ENCODE measurements at places on chromosomes 5 and 9.
A peak's percentile ranks its signal among the peaks of the same experiment; 100 is the strongest.

DNA sequence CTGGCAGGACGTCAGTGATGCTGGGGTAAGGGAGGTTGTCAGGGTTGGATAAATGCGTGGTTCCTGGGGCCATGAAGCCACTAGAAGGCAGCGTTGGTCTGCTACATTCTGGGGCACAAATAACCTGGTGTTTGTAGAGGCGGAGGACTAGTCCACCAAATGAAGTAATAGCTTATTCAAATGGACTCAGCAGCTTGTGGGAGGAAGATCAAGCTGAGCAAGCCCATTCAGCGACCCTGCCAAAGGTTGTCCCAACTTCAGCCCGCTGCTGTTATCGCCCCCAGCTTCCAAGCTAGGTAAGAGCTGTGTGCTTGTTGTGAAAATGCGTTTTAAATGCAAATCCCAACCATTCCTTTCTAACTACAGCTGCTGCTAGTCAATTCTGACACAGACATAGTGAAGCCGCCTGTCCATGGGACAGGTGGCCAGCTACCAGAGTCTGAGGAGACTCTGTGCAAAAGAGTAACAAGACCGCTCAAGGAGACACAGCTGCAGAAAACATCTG is 7.6 kb upstream of the FAM240B start:
- peak; percentile 25 for DNase-seq

DNA sequence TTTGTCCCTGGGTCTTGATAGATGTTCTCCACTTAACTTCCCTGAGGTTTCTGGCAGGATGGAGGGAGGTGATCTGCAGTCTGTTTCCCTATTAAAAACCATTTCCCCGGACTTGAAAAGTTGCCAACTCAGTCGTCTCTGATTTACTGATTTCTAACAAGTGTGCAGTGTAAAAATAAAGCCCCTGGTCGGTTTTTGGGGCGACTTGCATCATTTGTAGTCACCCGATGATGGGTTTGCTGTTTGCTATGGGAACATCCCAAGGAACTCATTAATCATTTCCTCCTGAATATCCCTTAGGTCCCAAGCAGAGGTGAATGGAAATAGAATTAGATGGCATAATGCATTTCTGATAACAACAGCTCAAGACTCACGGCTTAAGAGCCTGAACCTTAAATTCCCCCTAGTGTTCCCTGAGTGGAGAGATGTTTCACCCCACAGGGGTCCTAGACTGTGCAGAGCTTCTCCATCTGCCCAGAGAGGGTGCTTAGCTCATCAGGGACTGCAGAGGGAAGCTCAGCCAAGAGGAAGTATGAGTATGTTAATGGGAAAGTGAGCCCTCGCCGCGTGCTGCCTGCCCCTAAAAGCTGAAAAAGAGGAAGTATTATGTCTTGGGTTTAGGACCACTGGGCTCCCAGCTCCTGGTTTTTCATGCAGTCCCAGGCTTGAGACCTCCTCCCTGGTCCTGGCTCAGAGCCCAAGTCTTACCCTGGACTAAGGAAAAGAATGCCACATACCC is 115.1 kb upstream of the DAP start:
- no peak for DNase-seq

DNA sequence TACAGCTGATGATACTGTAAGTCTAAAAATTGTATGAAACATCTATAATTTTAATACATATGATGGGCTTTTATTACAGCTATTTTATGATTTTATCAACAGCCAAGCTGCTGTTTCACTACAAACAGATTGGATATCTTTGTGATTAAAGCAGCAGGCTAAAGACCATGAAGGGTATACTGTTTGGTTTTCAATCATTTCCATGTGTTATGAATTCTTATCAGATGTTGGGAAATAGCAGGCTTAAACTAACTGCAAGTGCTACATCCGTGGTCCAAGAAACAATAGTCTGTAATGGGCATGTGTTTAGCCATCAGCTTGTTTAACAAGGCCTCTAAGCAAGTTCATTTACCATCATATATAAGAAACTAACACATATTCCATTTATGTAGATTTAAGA is 107.5 kb downstream of the CWC27 start:
- no peak for DNase-seq

DNA sequence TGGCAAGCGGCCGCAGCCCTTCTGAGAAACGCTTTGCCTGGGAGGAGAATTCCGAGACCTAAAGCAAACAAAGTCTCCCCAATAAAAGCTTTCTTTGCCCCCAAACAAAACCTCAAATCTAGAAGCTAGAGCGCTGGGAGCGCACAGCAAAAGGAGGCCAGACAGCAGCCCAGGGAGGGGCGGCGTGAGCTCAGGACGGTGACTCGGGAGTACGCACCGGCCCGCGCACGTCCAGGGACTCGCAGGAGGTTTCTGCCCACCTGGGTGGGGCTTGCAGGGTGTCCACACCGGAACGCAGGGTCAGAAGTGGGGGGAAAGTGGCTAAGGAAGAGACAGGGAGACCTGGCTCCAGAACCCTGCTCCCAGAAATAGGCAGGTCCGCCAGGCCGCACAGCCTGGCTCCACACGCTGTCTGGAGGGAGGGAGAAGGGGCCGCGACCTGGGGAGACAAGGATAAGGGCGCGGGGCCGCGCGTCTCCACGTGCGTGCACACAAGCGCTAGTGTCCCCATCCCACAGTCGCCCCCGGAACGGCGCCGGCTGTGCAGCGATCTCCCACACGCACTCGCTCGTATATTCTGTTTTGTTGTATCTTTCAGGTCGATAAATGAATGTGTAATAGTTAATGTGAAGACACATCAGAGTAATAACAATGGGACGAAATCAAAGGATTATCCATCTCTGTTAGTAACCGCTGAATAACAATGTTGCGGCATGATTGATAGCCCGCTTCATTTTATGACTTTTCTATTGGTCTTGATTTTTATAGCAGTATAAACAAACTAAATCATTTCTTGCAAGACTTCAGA is 2.3 kb upstream of the OTP start:
- DNase-seq: no peak

GRCh38 chr5:179731791-179732411 is 721 bp upstream of the MAML1 start:
- no peak for DNase-seq

DNA sequence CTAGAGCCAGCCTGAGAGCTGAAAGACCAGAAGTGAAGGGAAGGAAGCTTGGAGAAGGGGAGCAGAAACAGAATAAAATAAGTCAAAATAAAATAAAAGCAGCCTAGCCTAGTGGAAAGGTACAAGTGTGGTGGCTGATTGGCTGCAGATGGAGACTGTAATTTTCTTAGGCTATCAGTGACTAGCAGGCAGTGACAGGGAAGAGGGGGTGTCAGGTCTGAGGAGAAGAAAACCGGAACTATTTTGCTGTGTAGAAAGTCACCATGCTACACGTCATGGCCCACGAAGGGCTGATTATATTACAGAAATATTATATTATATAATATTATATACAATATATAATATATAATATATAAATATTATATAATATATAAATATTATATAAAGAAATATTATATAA is 98.1 kb upstream of the TAF11L2 start:
- no peak for DNase-seq

DNA sequence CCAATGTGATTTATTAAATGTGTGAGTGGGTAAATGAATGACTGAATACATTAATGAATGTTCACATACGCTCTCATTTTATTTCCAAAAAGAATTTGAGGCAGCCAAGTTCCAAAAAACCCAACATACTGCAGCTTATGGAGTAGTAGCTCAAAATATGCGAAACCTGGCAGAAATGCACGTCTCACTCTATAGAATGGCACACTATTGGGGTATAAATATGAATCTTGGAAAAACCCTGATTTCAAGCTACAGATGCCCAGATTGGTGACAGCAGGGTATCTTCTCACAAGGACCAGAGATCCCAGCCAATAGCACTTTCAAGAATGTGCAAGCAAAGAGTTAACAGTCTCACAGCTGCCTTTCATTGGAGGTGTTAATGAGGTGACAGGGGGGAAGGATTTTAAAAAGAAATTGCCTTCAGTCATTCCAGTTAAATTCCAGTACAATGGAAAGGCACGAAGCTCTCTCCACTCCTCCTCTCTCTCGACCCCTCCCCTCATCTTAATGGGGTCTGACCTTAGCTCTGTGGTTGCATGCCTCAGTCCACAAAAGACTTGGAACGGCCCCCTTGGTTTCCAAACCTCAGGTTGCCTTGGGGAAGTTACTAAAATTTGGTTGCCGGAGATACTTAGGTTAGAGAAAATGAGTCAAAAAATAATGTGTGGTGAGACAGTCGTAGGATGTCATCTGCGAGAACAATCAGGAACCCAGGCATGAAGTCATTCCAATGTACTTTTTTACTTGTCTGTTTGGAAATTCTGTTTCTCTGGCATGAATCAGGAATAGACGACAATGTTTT is 307.4 kb downstream of the NFIB start:
- DNase-seq: no peak

- no peak for DNase-seq
Observed at GRCh38 chr5:111668477-111669414, 88.2 kb downstream of the NREP start.

GRCh38 chr5:168076561-168076991 is 214.9 kb upstream of the WWC1 start:
- no peak for DNase-seq

- no peak for DNase-seq
Observed at GRCh38 chr5:127585661-127586060, 63.2 kb upstream of the CTXN3 start.

GRCh38 chr9:126743041-126743440 is 61.8 kb upstream of the ZBTB43 start:
- DNase-seq: no peak

DNA sequence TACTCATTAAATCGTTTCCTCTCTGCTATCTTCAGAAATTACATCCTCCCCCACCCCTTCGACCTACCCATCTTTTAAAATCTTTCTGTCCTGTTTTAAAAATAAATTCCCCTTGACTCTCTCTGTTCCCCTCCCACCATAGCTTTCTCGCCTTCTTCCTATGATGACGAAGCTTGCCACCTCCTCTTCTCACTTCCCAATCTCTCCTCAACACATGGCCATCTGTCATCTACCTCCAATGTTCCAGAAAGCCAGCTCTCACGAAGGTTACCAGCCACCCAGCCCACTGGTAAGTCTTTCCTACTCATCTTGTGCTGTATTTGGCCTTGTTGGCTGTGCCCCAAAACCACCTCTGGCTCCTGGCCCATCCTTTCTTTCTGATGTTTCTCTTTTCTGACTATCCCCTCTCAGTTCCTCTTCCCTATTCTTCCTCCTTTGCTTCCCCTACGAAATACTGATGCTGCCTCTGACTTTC is 346.3 kb downstream of the ENC1 start:
- no peak for DNase-seq

DNA sequence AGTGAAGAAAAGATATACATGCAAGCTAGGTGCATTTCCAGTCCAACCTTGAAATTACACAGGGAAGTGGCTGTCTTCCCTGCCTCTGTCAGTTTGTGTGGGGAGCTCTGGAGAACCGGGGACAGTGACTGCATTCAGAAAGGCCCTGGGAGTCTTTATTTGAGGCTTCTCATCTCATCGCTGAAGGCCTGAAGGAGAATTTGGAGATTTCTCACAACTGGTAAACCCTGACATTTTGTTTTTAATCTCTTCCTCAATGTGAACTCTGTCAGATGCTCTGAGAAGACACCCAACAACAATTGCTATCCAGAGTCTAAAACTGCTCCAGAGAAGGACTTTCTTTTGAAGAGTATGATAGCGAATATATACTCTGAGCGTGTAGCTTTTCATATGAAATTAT is 33.0 kb downstream of the MACIR start:
- DNase-seq: no peak

DNA sequence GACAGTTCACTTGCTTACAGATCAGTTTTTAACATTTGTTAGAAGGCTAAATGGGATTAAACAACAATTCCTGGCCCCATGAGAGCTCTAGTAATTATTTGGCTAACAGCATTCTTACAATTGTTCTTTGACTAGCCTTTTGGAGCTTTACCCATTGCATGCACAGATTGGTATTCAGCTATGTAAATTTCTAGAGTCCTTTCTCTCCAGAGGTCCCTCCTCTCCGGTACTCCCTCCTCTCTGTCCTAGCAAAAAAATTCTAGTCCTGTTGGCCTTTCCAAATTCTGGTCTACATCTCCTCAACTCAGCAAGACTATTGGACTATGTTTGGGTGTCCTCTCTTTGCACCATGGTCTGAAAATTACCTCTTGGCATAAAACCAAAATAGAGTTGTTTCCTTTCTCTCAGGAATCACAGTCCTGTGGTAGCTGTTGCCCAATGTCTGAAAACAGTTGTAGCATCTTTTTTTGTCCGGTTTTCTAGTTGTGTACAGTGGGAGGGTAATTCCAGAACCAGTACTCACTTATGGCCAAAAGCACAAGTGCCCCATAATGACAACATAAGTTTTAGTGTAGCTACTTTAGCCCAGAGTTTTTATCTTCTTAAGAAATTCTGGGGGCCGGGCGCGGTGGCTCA is 18.1 kb downstream of the SAR1B start:
- DNase-seq: no peak

DNA sequence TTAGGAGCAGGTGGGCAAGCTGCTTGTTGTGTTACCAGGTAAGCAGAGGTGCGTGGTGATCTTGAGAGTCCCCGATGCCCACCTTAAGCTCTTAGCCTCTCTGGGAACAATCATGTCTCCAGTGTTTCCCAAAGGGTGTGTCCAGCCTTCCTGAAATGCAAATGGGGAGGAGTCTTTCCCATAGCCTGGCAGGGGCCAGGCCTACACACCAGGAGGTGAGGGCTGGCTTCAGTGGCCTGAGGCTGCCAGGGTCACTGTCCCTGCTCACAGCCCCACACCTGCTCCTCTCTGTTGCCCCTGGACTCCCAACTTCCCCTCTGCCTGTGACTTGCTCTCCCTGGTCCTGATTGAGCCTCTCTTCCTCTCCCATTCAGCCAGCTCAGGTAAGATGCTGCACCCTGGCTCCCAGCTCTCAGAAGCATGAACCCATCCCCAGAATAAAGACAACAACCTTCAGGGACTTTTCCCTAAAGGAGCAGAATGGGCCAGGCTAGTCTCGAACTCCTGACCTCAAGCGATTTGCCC is 65.7 kb upstream of the PHYKPL start:
- DNase-seq: no peak

DNA sequence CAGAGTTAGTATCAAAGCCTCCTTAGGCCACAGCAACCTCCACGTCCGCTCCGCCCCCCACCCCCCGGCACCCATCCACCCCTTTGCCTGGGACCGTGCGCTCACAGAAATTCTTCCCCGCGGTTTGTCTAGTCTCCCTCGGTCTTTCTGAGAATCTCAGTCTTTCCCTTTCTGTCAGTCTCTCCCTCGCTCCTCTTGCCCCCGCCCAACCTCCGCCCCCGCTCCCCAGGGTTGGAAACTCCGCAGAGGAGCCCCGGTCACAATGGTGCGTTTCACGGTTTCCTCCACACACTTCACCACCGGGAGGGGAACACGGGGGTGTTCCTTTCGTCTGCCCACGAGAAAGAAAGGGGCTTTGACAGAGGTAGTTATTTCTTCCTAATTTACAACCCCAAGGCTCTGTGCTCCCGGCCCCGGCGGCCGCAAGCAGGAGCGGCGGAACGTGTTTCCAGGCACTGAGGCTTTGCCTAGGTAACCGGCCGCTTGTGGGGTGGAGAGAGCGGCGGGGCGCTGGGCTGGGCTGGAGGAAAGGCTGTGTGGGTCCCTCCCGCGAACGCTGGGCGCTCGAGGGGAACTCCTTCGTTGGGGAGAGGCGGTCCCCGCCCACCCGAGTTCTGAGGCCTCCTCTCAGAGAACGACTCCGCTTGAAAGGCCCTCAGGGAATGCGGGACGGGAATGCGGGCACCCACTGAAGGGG is 2.1 kb downstream of the NR4A3 start:
- no peak for DNase-seq

GRCh38 chr9:98406469-98406868 is 151.0 kb upstream of the TBC1D2 start:
- no peak for DNase-seq

Data from brain pericyte (primary cell).